ENCODE measurements at places on chromosomes 1 and 21.
A peak's percentile ranks its signal among the peaks of the same experiment; 100 is the strongest.

DNA sequence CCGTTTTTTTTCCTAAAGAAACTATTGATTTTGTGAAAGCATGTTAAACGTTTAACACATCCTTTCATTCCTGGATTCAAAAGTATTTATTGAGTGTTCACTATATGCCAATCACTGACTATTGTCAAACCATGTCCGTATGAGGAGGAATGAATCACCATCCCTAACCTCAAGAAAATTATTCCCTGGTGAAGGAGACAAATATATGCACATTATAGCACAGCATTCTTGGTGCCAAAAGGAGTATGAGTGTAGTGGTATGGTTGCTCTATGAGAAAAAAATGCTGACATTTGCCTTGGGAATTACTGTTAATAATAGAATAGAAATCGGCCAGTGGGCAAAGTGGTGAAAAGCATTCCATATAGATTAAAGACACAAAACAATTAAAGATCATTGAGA, 1390.1 kb downstream of the MRPL39 start:
- no peak for DNase-seq

- no peak for DNase-seq
Measured at GRCh38 chr1:237187842-237188241, 145.9 kb downstream of the RYR2 start.

- no peak for DNase-seq
Measured at GRCh38 chr1:176866011-176866714, 298.3 kb downstream of the ASTN1 start.

GRCh38 chr1:18413541-18414305, 67.0 kb upstream of the KLHDC7A start:
- DNase-seq, result no peak

DNA sequence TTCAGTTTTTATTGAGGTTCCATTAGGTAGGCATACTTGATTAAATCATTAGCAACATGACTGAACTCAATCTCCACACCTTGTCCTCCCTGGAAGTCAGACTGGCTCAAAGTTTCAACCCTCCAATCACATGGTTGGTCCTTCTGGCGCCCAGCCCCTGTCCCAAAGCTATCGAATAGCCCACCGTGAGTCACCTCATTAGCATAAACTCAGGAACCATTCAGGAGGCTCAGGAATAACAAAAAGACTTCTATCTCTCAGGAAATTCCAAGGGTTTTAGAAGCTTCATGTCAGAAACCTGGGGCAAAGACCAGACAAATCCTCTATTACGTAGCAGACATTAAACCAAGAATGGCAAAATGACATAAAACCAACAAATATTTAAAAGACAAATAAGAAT, 78.6 kb downstream of the RGS2 start:
- DNase-seq, result no peak

DNA sequence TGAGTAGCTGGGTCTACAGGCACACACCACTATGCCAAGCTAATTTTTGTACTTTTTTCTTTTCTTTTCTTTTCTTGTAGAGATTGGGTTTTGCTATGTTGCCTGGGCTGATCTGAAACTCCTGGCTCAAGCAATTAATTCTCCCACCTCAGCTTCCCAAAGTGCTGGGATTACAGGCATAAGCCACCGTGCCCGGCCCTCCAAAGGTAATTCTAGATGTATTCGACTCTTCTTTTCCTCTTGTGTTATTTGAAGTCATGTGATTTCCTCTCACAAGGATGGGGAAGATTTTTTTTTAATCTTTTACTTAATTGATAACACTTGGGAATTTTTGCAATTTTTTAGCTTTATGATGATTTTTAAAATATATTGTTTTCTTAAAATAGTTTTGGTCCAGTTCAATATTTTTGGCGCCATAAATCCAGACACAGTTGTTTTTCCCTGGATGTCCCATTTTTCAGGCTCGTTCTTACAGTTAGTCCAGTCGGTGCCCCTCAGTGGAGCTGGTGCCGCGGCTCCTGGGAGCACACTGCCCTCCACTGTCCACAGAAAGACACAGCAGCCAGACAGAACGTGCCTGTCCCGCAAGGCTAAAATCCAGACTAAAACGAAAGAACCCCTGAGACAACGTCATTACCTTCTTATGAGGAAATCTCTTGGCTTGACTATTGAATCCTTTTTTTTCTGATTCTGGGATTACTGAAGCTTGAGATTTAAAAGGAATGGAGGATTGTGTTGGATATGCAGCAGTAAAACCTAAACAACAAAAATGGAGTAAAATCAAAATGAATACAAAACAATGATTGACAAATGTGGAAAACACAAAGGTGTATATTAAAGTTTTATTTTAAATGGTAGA, 22.4 kb downstream of the STPG1 start:
- peak; percentile 83 for DNase-seq

GRCh38 chr1:197222025-197222685, 45.9 kb upstream of the CRB1 start:
- DNase-seq, result no peak

DNA sequence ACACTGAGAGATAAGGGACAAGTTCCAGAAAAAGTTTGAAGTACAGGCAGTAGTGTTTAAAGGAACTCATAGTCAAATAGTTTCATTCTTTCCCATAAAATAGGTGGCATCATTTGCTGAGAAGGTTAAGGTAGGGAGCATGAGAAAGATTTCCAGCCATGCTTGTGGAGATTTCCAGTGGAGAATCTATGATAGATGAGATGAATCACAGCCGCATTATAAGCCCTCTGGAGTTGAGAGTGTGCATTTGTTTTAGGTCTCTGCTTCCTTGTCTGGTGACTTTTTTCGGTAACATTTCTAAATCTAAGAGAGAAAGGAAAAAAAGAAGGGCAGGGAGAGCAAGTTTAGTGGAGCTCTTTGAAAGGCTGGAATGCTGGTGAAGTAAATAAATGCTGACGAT, 108.7 kb downstream of the DISP1 start:
- no peak for DNase-seq

Measured in dorsolateral prefrontal cortex (tissue), 122 donors.